Activated naive CD4-positive, alpha-beta T cell treated with Interleukin-2 at 50 U/mL for 16 hours (primary cell): ENCODE measurements at places on chromosomes 4 and X.

- DNase-seq, result peak; percentile 22
Measured at GRCh38 chr4:24471486-24472160, 112.7 kb downstream of the DHX15 start.

- DNase-seq, result no peak
Measured at GRCh38 chr4:56183344-56183959, 203.8 kb downstream of the AASDH start.

- DNase-seq, result no peak
Measured at GRCh38 chr4:18113710-18114331, 92.3 kb upstream of the LCORL start.

GRCh38 chrX:69130439-69130838 lies 34.8 kb downstream of the PJA1 start:
- DNase-seq, result no peak

DNA sequence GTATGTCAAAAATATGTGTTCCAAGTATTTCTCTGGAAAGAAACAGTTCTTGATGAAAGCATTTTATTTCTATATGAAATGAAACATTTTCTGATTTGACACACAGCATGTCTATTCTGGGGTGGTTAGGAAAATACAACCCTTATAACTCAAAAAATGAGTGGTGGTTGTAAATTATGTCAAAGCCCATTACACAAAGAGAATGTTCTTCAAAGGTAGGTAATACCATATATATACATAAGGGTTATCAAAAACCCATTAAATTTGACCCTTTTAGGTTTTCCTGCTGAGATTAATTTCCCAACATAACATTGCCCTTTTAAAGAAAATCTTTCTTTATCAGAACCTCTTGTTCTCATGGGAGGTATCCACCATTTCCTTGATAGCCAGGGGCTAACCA lies 420.5 kb upstream of the TECRL start:
- DNase-seq, result no peak

DNA sequence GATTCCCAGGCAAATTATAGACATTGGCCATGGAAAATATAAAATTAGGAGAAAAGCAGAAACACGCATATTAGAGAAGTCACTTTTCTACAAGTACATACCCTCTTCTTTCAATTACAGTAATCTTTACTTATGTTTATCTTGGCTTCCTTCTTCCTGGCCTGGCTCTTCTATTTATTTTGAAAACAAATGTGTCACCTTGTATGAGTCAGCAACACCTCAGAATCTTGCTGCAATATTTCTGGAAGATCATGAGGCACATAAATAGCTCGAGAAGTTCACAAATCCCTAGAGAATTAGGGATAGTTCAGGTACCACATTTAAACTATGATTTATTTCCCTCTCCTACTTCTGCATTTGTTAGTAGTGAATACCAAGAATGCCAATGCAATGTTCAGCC lies 124.6 kb downstream of the ANOS1 start:
- DNase-seq, result no peak

DNA sequence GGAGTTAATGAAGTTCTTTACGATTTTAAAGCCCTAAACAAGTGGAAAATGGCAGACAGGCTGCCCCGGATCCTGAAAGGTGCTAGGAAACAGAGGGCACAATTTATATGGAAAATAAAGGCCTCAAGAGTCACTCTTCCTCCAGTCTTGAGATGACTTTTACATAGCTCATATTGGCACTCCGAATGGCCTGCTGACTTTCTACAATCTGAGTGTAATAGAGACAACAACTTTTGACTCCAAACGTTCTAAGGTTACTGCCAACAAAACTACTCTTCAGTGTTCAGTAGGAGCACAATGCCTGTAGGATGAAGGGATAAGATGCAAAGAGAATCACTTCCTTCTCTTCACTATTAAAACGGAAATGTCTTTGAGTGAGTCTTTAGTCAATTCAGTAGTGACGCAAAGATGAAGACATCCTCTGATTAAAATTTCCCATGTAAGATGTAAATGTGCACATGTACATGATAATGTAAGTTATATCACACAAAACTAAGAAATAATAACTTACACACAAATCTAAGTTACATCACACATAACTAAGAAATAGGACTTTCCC lies 40.5 kb downstream of the VEGFC start:
- no peak for DNase-seq

DNA sequence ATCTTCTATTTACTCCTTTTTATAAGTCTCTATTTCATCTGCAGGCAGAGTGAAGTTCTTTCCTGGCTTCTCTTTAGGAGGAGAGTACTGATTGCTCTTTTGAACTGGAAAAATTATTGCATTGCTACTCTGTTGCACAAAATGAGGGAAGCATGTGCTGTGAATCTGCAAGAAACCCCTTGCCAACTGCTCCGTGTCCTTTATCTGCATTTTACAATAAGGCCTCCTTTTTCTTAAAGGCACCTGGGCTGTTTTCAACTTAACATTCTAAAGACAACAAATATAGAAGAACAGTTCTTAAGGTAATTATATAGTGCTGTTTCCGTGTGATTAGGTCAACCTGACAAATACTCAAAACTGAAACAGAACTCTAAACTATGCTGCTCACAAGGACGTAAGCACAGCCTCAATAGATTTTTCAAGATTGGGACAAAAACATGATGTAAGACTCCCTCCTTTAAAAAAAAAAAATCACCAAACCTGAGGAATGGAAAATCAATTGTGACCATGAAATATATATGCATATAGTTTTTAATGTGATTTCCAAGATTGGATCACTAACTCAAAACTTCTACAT lies 716.6 kb upstream of the INTU start:
- no peak for DNase-seq

DNA sequence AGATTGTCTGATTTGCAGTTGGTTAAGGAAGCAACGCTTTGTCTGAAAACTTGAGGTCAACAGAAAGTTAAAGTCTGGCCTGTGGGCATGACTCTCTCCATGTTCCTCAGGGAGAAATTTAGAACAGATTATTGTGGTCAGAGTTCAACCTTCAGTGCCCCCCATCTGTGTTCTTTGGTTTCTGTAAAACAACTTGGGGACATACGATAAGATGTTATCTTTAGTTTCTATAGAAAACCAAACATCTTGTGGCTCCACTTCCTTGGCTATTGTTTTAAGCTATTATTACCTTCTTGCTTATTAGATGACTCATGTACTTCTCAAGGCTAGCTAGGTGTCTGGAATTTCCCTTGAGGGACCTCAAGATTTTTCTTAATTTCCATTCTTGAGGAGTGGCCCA lies 507.7 kb downstream of the PDHA2 start:
- DNase-seq, result no peak

DNA sequence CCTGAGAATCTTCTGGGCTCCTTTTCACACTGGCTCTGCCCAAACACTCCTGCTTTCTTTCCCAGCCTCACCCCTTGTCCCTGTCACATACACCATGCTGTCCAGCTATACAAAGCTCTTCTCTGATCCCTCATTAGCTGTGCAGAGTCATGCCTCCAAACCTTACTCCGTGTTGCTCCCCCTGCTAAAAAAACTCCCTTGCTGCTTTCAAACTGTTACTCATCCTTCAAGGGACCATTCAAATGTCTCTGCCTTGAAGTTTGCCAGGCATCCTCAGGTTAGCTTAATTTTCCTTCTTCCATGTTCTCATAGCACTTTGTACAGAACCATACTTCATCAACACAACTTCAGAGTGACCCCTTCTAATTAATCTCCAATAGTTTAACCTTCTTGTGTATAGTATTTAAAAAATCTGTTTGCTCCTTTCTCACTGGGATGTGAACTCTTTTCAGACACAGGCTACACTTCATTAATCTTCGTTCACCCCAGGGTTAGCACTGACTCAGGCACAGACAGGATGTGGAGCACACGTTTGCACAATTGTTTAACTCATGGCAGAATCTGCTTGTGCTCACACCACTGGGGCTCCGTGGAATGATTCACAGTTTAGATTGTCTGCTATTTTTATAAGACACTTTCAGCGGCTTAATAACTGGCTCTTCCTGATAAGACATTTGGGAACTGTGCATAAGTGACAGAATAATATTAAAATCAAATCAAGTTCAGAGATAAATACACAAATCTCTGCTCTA lies 21.4 kb upstream of the SEL1L3 start:
- DNase-seq, result no peak

DNA sequence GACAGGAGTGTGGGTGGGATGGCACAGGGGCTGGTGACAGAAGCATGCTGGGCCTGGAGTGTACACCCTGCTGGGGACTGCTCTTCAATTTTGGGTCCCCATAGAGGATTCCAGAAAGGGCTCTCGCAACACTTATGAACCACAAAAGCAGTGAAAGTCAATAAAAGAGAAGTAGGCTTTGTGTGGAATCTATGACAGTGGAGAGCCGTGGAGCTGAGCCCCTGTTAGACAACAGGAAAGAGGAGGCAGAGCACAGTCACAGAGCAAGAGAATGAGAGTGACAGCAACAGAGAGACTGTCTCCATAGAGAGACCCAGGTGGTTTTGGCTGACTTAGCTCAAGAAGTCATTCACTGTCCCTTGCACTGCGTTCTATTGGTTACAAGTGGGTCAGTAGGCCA lies 135.1 kb upstream of the ATP6AP2 start:
- DNase-seq, result no peak

- peak; percentile 11 for DNase-seq
Measured at GRCh38 chr4:55854129-55854528, 681 bp downstream of the EXOC1 start.

DNA sequence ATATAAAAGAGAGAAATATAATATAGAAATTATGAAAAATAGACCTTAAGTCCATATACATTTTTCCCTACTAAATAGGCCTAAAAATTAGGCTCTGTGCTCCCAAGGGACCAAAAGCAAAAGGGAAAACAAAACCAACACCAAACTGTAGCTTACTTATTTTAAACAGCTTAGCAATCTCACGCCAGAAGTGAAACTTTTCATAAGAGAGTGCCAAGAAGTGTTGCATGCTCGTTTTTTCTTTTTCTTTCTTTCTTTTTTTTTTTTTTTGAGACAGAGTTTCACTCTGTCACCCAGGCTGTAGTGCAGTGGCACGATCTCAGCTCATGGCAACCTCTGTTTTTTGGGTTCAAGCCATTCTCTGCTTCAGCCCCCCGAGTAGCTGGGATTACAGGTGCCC lies 250.4 kb downstream of the TMA16 start:
- DNase-seq, result no peak

- no peak for DNase-seq
Measured at GRCh38 chr4:10534820-10535219, 77.6 kb upstream of the ZNF518B start.

DNA sequence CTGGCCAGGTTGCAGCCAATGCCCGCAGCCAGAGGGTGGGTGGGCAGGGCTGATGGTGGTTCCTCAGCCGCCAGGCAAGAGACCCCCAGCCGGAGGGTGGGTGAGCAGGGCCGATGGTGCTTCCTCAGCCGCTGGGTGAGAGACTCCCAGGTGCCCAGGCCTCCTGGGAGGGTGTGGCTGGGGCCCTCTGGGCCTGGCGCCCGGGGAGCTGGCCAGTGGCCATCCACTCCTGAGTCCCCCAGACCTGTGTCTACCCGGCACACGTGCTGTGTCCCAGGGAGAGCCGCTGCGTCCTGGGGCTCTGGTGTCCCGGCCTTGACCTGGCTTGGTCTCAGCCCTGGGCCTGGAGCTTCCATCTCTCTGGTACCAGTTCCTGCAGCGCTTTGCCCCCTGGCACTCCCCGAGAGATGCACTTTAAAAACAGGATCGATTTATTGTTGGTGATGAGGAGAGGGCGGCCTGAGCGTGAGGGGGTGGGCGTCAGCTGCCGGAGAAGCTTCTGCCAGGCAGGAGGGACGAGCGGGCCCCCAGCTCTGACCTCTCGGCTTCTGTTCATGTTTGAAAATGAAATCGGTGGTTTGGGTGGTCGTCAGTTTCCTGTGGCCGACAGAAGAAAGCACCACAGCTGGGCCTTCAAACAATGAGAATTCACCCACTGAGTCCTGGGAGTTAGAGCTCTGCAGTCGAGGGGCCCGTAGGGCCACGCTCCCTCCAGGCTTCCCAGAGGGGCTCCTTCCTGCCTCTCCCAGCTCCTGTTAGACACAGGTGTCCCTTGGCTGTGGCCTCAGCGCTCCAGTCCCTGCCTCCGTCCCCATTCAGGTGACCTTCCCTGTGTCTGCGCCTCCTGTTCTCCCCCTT lies 6.5 kb downstream of the DOK7 start:
- DNase-seq, result no peak

DNA sequence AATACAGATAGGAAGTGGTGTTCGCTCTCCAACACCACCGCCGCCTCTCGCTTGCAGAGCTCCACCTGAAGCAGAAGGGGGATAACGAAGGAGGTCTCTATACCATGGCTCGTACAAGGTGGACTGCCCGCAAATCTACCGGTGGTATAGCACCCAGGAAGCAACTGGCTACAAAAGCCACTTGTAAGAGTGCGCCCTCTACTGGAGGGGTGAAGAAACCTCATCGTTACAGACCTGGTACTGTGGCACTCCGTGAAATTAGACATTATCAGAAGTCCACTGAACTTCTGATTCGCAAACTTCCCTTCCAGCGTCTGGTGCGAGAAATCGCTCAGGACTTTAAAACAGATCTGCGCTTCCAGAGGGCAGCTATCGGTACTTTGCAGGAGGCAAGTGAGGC lies 5.2 kb upstream of the BMP15 start:
- no peak for DNase-seq

GRCh38 chr4:156794863-156795262 lies 176.7 kb downstream of the PDGFC start:
- no peak for DNase-seq

DNA sequence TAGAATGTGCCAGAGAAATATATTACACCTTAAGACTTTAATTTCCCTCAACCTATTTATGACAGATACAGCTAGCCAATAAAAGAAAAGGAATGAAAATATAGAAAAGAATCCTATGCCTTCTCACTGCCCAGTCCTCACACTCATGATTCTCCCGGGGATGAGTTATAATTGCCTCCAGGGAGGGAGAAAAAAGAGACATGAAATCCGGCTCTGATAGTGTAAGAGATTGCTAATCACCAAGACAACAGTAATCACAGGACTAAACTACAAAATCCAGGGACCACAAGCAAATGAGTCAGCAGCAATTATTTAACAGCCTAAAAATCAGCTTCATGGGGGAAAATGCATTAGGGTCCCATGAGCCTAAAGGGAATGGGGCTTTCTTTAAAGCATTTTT lies 95.9 kb upstream of the DUSP21 start:
- no peak for DNase-seq

GRCh38 chrX:11998944-11999343 lies 139.3 kb upstream of the FRMPD4 start:
- no peak for DNase-seq

DNA sequence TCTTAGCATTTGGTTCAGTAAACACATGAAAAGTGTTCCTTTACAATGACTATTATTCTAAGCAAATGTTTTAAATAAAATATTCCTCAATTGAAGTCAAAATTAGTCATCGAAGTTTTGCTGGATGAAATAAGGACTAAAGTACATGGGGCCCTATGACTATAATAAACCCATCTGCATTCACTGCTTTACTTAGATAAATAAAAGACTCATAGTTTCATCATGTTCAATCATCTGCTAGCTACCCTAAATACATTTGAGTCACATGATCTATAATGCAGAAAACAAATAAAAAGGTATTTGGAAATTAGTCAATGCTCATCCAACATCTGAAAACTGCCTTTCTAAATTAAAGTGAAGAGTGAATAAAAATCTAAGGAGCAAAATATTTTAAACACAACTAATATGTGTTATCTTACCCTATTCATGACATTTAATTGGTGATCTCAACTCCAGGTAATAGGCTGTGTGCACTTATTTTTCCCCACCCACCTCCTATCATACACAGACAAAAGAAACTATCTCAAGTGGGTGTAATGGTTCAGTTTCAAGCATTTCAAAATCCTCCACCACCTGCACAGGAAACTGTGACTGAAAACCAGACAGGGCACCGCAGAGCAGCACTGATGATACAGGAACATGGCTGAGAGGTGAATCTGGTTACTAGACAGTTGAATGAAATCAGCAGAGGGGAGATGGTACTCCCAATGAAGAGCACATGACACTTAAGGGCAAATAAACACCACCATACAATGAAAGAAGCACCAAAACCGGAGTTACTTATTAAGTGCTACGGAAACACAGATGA lies 78.6 kb downstream of the CAMK2D start:
- DNase-seq, result peak; percentile 81
